HT1080 (cell line): ENCODE measurements at places on chromosomes 3 and 15. TPM values are rescaled to one million over a fixed set of nuclear protein-coding genes. Genes with fewer than 3 reads are reported as not detected.

POLR2H gene
- 327 and 330 TPM in 2 replicates for total RNA-seq

P2RY12 gene
- not detected in 2 replicates for total RNA-seq

GRAMD1C gene
- 2.4 TPM in 2 replicates for total RNA-seq

CEMIP gene
- total RNA-seq: 1.7 and 2.3 TPM in 2 replicates

CD200 gene
- total RNA-seq: not detected in 2 replicates

ATP13A4 gene
- not detected in 2 replicates for total RNA-seq

KCNAB1 gene
- 1.9 and 2.4 TPM in 2 replicates for total RNA-seq

CCDC54 gene
- total RNA-seq: not detected in 2 replicates

SLC15A2 gene
- total RNA-seq: not detected in 2 replicates

A4GNT gene
- not detected in 2 replicates for total RNA-seq

SCN11A gene
- total RNA-seq: not detected in 2 replicates

ENTPD3 gene
- not detected in 2 replicates for total RNA-seq

MB21D2 gene
- 16.1 and 17.8 TPM in 2 replicates for total RNA-seq

ROPN1 gene
- total RNA-seq: 0.21 TPM in 1 of 2 replicates, not detected in the other

HES1 gene
- total RNA-seq: 20.2 and 26.3 TPM in 2 replicates

EAF2 gene
- total RNA-seq: 2.1 and 3.7 TPM in 2 replicates

SKIC8 gene
- 87.7 and 90.9 TPM in 2 replicates for total RNA-seq

EPHA6 gene
- 0.10 and 0.79 TPM in 2 replicates for total RNA-seq

RPP25 gene
- 0.20 and 0.58 TPM in 2 replicates for total RNA-seq

- peak; percentile 3 for DNase-seq
Measured at GRCh38 chr3:100048248-100048647, 66.1 kb downstream of the FILIP1L start.

DNA sequence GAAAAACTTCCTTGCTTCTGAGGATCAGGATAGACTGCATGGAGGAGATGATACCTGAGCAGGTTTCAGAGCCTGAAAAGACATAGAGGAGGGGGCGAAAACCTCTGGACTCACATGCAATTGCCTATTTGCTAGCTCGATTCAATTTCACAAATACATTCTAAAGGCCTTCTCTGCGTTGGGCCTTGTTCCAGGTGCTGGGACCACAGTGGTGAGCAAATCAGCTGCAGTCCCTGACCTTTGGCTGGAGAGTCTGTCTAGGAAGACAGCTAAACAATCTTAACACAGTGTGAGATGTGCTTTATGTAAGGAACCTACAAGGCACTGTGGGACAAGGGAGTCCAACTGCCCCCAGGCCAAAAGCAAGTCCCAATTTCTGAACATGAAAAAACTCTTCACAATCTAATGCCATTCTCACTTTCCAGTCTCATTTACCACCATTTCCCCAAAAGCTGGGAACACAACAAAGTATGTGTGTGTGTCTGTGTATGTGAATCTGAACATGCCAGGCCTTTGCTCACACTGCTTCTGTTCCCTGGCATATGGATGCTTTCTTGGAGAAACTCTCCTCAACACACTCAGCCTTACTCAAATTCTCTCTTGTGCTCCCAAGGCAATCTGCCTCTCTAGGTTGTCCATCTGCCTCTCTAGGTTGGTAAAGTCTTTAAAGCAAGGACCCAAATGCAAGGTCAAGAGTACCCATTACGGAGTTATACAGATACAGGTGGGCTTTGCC, 2.1 kb upstream of the PCCB start:
- DNase-seq: no peak

GRCh38 chr3:145032791-145033190, 1061.2 kb downstream of the DIPK2A start:
- DNase-seq: no peak

DNA sequence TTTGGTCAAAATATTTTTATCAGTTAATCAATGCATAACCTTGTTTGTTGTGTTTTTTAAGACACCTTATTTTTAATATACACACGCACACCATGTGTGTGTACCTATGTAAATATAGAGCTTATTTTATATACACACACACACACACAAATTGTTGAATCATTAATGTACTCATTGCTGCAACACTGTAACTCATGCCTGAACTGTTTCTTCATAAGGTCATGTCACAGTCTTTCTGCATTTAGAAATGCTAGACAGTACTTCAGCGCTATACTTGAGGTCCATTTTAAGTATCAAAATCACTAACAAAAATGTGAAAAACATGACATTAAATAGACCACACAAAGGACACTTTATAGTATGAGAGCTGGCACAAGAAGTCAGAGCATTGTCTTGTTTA, 589.4 kb downstream of the SI start:
- no peak for DNase-seq

DNA sequence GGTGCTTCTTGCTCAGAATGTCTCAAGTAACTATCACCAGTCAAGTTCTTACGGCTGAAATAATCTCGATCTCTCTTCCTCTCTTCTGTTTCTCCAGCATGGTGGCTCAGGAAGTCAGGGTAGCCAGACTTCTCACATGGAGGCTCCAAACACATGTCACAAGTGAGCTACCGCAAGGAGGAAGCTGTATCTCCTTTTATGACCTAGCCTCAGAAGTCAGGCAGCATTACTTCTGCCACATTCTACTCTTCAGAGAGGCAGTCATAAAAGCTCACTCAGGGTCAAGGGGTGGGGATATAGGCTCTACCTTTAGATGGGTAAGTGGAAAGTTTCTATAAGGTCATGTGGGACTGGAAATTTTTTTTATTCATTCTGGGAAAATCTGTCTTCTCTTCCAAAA, 86.6 kb upstream of the NEO1 start:
- no peak for DNase-seq

DNA sequence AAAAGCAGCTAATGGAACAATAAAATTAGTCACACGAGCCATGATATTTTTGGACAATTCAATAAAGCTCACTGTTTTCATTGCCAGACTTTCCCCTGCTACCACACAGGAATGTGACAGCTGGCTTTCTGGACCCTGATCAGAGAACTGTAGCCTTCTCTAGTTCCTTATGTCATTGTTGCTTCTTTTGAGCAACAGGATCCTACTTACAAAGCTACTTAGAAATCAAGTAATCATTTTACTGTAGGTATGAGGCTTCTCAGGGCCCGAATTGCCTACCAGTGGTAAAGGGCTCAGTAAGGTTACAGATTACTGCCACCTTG, 94.3 kb upstream of the AADACL2 start:
- no peak for DNase-seq

- DNase-seq: no peak
Measured at GRCh38 chr3:25812644-25813043, 22.8 kb downstream of the OXSM start.

- no peak for DNase-seq
Measured at GRCh38 chr3:98449606-98450193, 13.3 kb upstream of the OR5K1 start.

DNA sequence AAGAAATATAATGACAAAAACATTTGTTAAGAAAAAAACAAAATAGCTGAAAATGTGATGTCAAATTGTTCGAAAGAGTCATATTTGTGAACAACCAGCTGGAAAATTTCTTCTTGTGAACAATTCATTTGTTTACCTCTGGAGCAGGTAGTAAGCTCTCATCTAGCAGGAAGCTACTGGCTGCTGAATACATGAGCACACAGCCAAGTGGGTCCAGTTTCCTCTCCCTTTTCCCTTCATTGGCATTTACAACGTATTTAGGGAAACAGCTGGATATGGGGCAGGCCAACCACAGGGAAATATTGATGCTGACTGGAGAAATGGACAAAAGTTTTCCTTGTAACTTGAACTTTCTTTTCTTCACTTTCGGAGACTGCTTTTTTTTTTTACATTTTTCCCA, 1354.7 kb upstream of the EPHA6 start:
- no peak for DNase-seq

GRCh38 chr3:153096731-153097131, 65.3 kb upstream of the RAP2B start:
- no peak for DNase-seq

DNA sequence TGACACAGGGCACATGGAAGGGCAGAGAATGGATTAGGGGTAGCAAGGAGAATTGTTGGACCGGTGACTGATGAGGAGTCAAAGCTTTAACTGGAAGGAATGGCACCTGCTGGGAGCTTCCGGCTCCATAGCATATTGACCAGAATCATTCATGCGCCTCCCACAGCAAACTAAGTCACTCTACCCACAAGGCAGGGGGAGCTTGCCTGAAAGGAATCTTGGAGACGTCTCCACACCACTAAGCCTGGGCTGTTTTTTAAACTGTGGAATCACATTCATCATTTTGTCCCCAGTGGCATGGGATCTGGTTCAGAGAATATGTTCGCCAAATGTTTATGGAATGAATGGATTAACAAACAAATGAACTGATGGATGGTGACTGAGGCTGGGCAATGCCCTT, 57.0 kb upstream of the ITGA11 start:
- DNase-seq: no peak

DNA sequence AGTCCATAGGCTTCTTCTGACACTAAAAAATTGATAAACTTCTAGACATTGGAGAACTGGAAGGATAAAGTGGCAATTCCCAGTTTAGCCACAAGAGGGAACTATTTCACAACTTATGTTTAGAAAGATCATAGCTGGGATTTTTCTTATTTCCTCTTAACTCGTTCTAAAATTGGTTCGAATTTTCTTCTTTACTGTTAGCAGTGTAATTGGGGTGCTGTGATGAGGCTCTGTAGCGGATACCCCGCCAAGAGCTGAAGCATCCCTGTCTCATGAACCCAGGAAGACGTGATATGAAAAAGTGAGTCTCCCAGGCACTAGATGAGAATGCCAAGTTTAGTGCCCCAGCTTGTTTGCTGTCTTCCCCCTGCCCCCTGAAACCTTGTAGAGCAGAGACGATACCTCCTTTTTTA, 85.1 kb downstream of the PDCD6IP start:
- DNase-seq: peak; percentile 36

DNA sequence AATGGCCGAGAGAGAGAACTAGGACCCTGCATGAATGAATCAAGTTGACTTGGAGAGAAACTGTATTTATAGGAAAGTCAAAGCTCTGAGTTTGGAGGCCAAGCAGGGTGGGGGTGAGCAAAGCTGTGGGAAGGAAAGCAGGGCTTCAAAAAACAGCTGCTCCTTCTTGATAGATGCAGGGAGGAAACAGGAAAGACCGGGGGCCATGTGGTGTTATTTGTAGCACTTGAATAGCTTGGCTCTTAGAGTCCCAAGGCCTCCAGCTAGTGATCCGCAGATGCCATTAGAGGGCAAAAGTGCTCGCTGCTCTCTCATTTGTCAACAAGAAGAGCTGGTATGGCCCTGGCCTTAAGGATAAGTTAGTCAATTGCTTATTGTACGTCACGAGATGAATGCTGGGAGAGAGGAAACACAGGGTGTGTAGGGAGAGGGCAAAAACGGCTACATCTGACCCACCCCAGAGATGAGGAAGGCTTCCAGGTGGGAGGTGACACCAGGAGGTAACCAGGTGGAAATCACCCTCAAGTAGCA, at the start of gene ALG1L2:
Gene ALG1L2, plus strand, starts transcription at position 481 of the 531 bp plus-strand sequence. CDS start 186 bp downstream, outside the sequence.
- DNase-seq: no peak

DNA sequence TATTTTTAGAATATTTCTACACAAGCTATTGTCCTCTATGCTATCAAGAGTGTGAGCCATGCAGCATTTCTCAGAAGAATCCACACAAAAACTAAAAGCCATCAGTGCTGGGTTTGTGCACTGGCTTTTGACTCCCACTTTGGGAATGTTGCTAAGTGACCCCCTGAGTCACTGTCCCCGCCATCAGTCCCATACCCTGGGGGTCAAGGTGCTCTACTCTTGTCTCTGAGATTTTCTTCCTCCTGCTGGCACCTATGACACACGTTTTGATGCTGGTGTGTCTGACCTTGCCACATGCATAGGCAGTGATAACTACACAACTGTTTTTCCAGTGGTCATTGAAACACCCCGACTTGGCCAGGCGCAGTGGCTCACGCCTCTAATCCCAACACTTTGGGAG, 19.8 kb downstream of the CMTM7 start:
- no peak for DNase-seq

DNA sequence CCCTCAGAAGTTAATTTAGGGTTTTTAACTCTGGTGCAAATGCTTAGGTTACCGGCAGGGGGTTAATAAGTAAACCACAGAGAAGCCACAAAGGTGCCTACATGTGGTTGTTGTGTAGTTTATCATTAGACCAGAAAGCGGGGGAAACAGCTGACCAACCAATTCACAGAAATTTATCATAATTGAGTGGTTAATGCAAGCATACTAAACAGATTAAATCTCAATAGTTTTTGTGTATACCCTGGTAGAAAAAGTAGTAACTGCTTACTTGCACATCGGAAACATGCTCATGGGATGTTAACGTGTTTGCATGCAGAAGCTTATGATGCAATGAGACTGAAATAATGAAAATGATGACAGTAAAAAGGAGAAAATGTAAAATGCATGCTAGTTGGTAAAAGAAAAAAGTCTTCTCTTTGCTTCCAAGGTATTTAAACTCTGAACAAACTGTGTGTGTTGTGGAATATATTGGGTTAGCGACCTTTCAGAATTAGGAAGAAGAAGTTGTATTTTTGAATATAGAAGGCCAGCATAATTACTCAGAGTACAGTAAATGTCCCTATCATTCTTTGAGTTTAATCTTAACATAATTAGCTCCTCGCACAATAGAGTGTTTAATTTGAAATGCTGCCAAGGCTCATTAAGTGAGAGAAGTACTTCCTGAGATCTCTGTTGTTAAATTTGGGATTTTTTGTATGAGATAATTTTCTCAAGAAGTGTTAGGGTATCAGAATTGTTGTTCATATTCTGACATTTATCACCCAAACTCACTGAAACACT, 316.2 kb downstream of the PTPRG start:
- no peak for DNase-seq

GRCh38 chr3:189355481-189356201, 183.9 kb downstream of the TPRG1 start:
- peak; percentile 83 for DNase-seq

GRCh38 chr15:65991721-65992483, 122.6 kb downstream of the RAB11A start:
- DNase-seq: no peak

DNA sequence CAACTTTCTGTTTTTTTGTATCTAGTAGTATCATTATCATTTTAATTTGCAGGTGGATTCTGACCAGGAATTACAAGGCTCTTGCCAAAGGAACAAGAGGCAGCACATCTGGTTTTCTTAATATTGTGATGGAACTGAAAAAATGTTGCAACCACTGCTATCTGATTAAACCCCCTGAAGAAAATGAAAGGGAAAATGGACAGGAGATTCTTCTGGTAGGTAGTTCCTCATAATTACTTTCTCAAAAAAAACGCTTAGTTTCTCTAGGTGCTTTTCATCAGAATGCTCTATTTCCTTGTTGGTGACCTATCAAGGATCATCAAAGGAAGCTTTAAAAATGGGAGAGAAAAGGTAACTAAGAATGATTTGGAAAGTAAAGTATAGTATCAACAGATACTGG, 71.6 kb downstream of the CHD2 start:
- no peak for DNase-seq
